ENCODE measurements at places on chromosomes 6 and 20.
A peak's percentile ranks its signal among the peaks of the same experiment; 100 is the strongest.

DNA sequence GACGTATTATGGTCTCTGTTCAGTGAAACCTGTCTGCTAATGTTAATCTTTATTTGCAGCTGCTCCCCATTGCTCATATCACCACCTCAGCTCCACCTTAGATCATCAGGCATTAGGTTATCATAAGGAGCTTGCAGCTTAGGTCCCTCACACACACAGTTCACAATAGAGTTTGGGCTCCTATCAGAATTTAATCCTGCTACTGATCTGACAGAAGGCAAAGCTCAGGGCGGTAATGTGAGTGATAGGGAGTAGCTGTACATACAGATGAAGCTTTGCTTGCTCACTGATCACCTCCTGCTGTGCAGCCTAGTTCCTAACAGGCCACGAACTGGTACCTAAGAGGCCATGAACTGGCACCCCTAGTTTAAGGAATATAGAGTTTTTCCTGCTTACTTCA is 989.7 kb downstream of the EYS start:
- no peak for DNase-seq

DNA sequence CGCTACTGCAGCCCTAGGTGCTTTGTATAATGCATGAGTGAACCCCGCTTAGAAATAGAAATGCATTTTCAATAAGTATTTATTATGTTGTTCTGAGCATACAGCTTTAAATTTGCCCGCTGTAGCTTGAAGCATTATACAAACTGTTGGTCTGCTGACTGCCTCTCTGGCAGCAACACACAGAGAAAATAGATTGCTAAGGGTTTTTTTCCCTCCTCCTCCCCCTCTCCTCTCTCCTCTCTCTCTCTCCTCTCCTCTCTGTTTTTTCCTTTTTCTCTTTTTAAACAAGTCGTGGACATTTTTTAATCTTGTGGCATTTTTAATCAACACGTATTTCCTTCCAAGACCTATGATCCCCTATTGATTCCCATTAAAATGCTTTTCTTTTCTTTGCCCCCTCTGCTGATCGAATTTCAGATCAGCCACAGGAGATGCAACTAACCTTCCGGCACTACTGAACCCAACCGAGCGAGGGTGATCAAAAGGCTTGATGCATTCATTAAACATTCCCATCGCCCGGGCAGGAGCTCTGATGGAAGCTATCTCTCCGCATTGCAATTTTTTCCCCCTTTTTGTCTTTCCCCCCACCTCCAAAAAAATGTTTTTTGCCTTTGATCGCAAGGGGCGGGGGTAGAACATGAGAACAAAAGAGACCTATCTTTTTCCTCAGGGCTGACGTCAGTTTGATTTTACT is 90.7 kb upstream of the ARID1B start:
- peak; percentile 15 for DNase-seq

- DNase-seq: no peak
Observed at GRCh38 chr6:144123421-144123820, 26.9 kb upstream of the STX11 start.

- DNase-seq: no peak
Observed at GRCh38 chr6:89723046-89723445, 84.5 kb upstream of the LYRM2 start.

DNA sequence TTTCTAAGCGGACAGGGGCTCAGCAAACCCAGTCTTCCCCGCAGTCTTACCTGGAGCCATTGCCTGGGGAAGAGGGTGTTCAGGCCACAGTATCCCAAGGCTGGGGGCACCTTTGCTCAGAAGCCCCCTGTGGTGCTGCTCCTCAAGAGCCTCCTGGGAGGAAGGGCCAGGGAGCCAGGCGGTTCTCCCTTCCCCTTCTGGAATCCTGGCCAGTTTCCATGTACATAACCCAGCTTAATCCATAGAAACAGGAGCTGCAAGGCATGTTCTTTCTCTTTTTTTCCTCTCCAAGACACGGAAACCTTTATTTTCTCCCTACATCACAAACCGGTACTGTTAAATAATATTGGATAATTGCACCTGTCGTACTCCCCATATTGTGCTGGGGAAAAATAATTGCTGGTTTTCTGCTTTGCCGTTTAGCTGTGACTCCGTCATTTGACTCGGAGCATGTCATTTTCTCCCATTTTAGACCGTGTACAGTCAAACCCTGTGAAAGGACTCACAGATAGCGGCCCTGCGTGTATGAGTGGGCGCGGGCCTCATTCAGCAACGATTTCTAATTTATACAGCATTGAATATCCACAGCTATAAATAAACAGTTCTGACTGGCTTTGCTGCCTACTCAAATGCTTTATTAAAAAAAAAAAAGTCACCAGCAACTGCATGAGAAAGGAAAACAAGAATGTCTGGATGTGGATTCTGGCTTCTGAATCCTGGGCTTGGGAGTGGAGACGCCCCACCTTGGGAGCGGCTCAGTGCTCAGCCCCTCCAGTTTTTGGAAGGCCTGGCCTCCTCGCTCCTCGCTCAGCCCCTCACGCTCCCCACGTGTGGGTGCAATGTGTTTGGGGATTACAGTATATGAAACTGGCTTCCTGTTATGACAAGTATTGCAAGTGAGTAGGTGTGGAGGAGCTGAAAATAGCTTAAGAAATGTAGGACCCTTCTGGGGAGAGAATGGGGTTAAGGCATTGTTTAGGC is 67.3 kb downstream of the ADTRP start:
- no peak for DNase-seq

- DNase-seq: no peak
Observed at GRCh38 chr6:129120856-129121638, 238.1 kb downstream of the LAMA2 start.

- DNase-seq: no peak
Observed at GRCh38 chr20:57482148-57482547, 42.8 kb downstream of the CTCFL start.

- DNase-seq: no peak
Observed at GRCh38 chr6:158068893-158069799, 87.5 kb downstream of the SYNJ2 start.
